ENCODE measurements at places on chromosomes 5 and 9. TPM values are rescaled to one million over a fixed set of nuclear protein-coding genes. Genes with fewer than 3 reads are reported as not detected.
A peak's percentile ranks its signal among the peaks of the same experiment; 100 is the strongest.

- H3K36me3 ChIP-seq = no peaks in the 10 kb centered on the region
- no peaks in the 10 kb centered on the region for H3K4me1 ChIP-seq
- no peaks in the 10 kb centered on the region for H3K27me3 ChIP-seq
- DNase-seq = no peak
- H3K4me3 ChIP-seq = no peak overlapping the region
- no peak overlapping the region for H3K27ac ChIP-seq
These were observed 43.5 kb downstream of the IRX1 start for GRCh38 chr5:3639175-3639574.

GRCh38 chr5:81859624-81860023 is 108.7 kb upstream of the SSBP2 start:
- no peaks in the 10 kb centered on the region for H3K36me3 ChIP-seq
- no peak overlapping the region for H3K4me3 ChIP-seq
- H3K27me3 ChIP-seq = no peaks in the 10 kb centered on the region

DNA sequence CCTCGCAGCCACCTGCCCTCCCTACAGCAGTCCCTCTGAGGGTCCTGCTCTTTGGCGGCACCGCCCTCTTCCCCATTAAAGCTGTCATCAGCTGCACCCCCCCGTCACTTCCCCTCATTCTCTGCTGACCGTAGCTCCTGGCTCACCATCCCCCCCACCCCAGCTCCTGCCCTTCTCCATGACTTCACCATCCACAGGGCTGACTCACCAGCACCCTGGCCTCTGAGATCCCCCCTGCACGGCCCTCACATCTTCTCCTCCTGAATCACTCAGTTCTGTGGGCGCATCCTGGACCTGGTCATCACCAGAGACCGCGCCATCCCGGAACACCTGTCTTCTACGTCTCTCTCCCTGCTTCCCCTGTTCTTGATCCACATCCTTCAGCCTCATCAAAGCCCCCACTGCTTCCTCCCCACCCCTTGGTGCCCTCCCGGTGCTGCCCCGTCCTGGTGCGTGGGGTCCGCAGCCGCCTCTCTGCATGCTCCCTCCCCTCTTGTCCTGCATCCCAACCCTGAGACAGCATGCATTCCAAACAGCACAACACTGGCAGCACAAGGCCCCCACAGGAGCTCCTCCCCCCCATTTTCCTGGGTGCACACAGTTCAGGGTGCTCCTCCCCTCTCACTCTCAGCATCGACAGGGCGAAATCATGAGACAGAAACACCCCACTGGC is 12.9 kb downstream of the FLT4 start:
- peak overlapping the region; percentile 38 for H3K27ac ChIP-seq
- H3K4me3 ChIP-seq = no peak overlapping the region
- H3K36me3 ChIP-seq = no peaks in the 10 kb centered on the region
- peak; percentile 65 for DNase-seq
- H3K4me1 ChIP-seq = peaks cover 4% of the 10 kb centered on the region
- H3K27me3 ChIP-seq = no peaks in the 10 kb centered on the region

DNA sequence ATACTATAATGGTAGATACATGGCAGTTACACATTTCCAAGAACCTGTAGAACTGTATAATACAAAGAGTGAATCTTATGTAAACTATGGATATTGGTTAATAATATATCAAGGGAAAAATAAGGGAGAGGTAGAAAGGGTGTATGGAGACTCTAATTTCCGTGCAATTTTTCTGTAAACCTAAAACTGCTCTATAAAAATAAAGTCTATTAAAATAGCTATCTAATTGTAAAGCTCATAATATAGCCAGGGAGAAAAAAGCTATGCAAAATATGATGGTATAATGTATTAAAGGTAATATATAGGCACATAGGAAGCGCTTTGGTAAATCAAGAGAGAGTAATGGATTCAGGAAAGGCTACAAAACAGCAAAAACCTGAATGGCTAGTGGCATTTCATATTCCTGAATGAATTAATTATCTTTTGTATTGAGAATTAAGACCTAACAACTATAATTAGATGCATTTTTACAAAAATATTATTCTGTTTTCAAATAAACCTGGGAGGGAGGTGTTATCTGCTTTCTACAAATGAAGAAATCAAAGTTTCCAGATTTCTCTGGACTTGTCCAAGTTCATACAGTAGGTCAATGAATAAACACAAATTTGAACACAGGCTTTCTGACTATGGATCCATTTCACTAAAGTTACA is 22.8 kb downstream of the ANXA1 start:
- peaks cover 9% of the 10 kb centered on the region for H3K4me1 ChIP-seq
- no peak overlapping the region for H3K4me3 ChIP-seq
- peaks cover 5% of the 10 kb centered on the region for H3K36me3 ChIP-seq
- no peak overlapping the region for H3K27ac ChIP-seq

SLC6A19 gene
- total RNA-seq = not detected

PTGER4 gene
- total RNA-seq = 8.6 TPM

SPATA31D4 gene
- not detected for total RNA-seq

DNA sequence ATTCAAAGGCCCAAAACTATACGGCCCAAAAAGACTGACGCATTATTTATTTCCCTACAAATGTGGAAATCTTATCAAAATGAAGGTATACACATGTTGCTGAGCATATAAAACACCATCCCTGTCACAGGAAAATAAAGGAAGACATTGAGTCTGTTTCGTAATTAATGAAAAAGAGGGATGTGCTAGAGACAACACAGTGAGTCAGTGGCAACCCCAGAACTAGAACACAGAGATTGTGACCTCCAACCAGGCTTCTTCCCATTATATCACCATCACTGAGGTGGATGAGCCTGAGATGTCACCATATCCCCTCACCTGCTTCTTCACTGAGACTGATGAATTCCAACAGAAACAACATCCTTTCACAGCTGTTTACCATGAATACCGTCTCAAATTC is 3.8 kb downstream of the NDUFA8 start:
- peaks cover 3% of the 10 kb centered on the region for H3K4me1 ChIP-seq
- H3K36me3 ChIP-seq = no peaks in the 10 kb centered on the region
- no peak overlapping the region for H3K27ac ChIP-seq
- DNase-seq = no peak
- H3K4me3 ChIP-seq = no peak overlapping the region

- no peaks in the 10 kb centered on the region for H3K27me3 ChIP-seq
- no peaks in the 10 kb centered on the region for H3K4me1 ChIP-seq
- H3K27ac ChIP-seq = no peak overlapping the region
- H3K36me3 ChIP-seq = no peaks in the 10 kb centered on the region
- no peak overlapping the region for H3K4me3 ChIP-seq
These were observed 14.3 kb upstream of the NR4A3 start for GRCh38 chr9:99807276-99807852.

DNA sequence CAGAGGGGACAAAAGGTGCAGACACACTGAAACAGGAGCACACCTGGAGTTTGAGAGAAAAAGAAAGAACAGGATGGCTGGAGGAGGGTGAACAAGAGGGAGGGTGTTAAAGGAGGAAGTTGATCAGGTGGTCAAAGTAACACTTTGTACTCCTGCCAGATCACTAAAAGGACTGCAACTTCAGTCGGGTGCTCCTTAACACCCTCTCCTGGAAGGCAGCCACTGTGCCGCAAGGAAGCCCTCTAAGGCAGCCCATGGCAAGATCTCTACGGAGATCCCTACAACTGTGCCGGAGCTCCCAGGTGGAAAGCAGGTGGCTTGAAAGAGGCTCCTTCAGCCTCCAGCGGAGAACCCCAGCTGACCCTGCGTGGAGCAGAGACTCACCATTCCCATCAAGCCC is 124.4 kb upstream of the MSX2 start:
- H3K36me3 ChIP-seq = no peaks in the 10 kb centered on the region
- no peak overlapping the region for H3K27ac ChIP-seq
- no peak overlapping the region for H3K4me3 ChIP-seq
- no peaks in the 10 kb centered on the region for H3K27me3 ChIP-seq
- H3K4me1 ChIP-seq = peaks cover 8% of the 10 kb centered on the region

- no peaks in the 10 kb centered on the region for H3K36me3 ChIP-seq
- H3K4me3 ChIP-seq = no peak overlapping the region
- H3K27ac ChIP-seq = no peak overlapping the region
- H3K4me1 ChIP-seq = no peaks in the 10 kb centered on the region
- H3K27me3 ChIP-seq = no peaks in the 10 kb centered on the region
- DNase-seq = no peak
These were observed 51.9 kb downstream of the MRPL36 start for GRCh38 chr5:1747803-1748085.

GRCh38 chr5:147369742-147370374 is 135.0 kb downstream of the STK32A start:
- H3K36me3 ChIP-seq = no peaks in the 10 kb centered on the region
- peak; percentile 38 for DNase-seq
- peaks cover 9% of the 10 kb centered on the region for H3K4me1 ChIP-seq
- H3K27ac ChIP-seq = no peak overlapping the region

- no peaks in the 10 kb centered on the region for H3K36me3 ChIP-seq
- DNase-seq = no peak
- H3K4me3 ChIP-seq = no peak overlapping the region
- H3K4me1 ChIP-seq = no peaks in the 10 kb centered on the region
- H3K27ac ChIP-seq = no peak overlapping the region
- H3K27me3 ChIP-seq = no peaks in the 10 kb centered on the region
These were observed 376.4 kb upstream of the KCNN2 start for GRCh38 chr5:113985505-113985904.

PPWD1 gene
- 20.4 TPM for total RNA-seq

CA9 gene
- total RNA-seq = not detected

GRCh38 chr9:35001285-35001677 is 11.7 kb downstream of the DNAJB5 start:
- peaks cover 16% of the 10 kb centered on the region for H3K4me1 ChIP-seq
- peaks cover 7% of the 10 kb centered on the region for H3K36me3 ChIP-seq
- DNase-seq = no peak

DNA sequence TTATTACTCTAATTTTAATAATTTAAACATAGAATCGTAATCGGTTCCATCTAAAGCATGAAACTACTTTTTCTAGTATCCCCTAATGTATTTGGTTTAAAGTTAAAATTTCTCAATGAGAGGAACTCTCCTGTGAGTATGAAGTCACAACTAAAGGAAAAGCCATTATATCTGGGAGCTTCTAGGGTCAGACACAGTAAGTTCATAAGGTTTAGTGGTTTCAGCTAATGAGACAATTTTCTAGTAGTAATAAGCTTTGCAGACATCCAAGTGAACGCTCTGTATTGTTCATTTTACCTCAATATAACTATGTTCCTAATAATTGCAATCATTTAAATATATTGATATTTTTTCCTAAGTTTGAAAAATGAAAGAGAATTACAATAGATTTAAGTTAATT is 364.4 kb upstream of the CDH9 start:
- no peak overlapping the region for H3K27ac ChIP-seq
- H3K27me3 ChIP-seq = no peaks in the 10 kb centered on the region
- DNase-seq = no peak
- no peak overlapping the region for H3K4me3 ChIP-seq
- H3K4me1 ChIP-seq = no peaks in the 10 kb centered on the region

PIP5K1B gene
- 1.3 TPM for total RNA-seq

- DNase-seq = no peak
- no peaks in the 10 kb centered on the region for H3K36me3 ChIP-seq
- H3K27me3 ChIP-seq = no peaks in the 10 kb centered on the region
- H3K4me3 ChIP-seq = no peak overlapping the region
These were observed 1048.7 kb upstream of the NUDT12 start for GRCh38 chr5:104611135-104611767.

- no peak overlapping the region for H3K4me3 ChIP-seq
- H3K27me3 ChIP-seq = no peaks in the 10 kb centered on the region
- H3K4me1 ChIP-seq = no peaks in the 10 kb centered on the region
- H3K36me3 ChIP-seq = no peaks in the 10 kb centered on the region
These were observed 551.0 kb upstream of the PTPRD start for GRCh38 chr9:11163843-11164242.

- no peak overlapping the region for H3K27ac ChIP-seq
- DNase-seq = no peak
- H3K36me3 ChIP-seq = peaks cover 6% of the 10 kb centered on the region
- no peaks in the 10 kb centered on the region for H3K4me1 ChIP-seq
These were observed 29.2 kb downstream of the STOM start for GRCh38 chr9:121340676-121341392.

DNA sequence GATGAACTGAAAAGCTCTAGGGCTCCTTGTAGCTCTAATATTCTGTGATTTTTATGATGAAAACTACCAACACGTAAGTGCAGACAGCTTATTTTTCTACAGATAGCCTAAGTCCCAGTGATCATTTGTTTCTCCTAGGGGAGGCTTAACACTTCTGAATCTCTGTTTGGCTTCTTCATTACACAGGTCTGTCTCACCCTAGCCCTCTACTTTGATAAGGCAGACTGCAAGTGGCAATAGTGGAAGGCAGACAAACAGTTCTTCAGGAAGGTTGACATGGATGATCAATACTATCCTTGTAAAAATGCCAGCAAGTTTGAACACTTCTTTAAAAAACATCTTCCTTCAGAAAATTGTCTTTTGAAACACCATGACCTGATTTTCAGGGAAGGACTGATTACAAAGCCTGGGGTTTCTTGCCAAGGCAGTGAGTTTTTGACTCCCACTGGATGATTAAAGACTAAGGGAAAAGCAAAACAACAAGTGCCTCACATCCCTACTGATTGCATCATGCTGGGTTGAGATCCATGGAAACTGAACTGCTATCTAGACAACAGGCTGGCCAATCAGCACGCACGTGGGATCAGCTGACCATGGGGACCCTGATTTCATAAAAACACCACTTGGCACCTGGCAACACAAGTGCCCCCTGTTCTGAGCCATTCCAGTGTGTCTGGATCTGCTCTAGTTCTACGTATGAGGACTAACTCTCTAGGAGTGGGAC is 212.2 kb downstream of the SMARCA2 start:
- no peak overlapping the region for H3K4me3 ChIP-seq
- peaks cover 4% of the 10 kb centered on the region for H3K4me1 ChIP-seq
- H3K27me3 ChIP-seq = no peaks in the 10 kb centered on the region

- peaks cover 9% of the 10 kb centered on the region for H3K27me3 ChIP-seq
- no peaks in the 10 kb centered on the region for H3K4me1 ChIP-seq
- no peak overlapping the region for H3K4me3 ChIP-seq
- no peak overlapping the region for H3K27ac ChIP-seq
- no peak for DNase-seq
These were observed 5.3 kb downstream of the SLC12A7 start for GRCh38 chr5:1106385-1107166.

- no peak for DNase-seq
- no peaks in the 10 kb centered on the region for H3K36me3 ChIP-seq
These were observed 219.9 kb downstream of the FSTL4 start for GRCh38 chr5:133392448-133392847.

DNA sequence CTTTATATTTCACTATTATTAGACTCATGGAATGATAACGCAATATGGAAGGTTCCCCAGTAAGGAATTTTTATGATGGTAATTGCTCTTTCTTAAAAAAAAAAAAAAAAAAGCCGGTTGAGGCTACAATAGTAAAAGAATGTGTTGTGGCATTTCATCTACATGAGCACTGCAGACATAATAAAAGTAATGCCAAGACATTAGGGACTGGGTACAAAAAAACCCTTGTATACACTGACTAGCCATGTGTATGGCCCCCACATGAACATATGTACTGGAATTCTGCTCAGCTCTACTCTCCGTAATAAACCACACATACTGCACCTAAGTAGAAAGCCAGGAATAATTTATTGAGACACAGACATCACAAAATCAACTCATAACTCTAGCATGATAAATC is 218.4 kb downstream of the ADAMTS6 start:
- H3K4me1 ChIP-seq = peaks cover 14% of the 10 kb centered on the region
- peaks cover 16% of the 10 kb centered on the region for H3K36me3 ChIP-seq
- H3K4me3 ChIP-seq = no peak overlapping the region
- DNase-seq = peak; percentile 64
- H3K27ac ChIP-seq = no peak overlapping the region

Measured in astrocyte (in vitro differentiated cells and primary cell).